Amniotic stem cell (primary cell): ENCODE measurements at places on chromosomes 1 and 21.

DNA sequence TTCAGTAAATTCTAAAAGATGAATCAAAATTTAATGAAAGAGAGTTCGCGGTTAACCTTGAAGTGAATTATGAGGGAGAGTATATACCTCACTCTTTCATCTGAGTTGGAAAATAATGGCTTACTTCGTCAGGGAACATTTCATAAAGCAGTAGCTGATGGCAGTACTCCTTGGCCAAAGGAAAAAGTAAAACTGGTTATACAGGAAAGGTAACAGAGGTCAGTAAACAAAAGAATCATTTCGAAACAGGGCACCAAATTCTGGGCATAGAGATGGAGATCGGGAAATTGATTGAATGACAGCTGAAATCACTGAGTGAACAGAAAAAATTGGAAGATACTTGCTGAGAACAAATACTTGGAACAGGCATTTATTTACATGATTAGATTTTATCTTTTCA, 199.0 kb downstream of the OLFM3 start:
- no peak for DNase-seq

GRCh38 chr1:183242556-183242955, 56.5 kb downstream of the LAMC2 start:
- no peak for DNase-seq

- no peak for DNase-seq
Measured at GRCh38 chr1:100536031-100536430, 1.9 kb upstream of the GPR88 start.

DNA sequence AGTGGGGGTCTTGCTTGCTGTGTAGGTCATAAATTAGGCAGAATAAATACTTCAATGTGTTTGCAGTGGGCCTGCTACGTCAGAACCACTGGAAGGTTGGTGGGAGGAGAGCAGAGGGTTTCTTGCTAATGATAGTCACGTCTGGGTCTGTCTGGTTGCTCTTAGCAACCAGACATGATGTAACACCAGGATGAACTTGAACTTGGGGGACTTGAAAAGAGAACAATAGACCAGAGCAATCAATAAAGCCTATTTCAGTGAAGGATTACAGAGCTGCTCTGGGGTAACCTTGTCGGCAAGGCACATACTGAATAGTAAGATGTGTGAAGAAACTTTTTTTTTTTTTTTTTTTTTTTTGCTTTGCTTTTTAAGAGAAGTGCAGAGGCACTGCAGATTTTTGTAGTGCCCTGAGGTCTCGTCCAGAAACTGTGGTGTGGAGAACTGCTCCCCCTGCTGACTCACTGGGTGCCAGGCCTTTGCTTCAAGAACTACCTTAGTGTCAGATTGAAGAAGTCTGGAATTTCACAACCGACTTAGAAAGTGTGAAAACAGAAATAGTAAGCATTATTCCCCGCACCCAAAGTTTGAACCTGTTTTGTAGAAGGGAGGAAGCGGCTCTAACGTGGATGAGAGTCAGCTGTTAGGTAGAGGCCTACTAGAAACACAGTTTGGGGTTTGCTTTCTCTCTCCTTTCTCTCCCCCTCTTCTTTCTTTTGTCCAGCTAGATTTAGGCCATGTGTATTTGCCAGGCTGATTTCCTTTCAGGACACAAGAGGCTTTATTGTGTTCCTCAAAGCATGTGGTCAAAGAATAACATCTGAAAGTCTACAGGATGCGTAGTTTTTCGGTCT, 271.6 kb downstream of the TM2D1 start:
- DNase-seq = peak; percentile 74

- no peak for DNase-seq
Measured at GRCh38 chr1:193143285-193143684, 21.5 kb downstream of the CDC73 start.
